ENCODE measurements at places on chromosomes 2 and 18. TPM values are rescaled to one million over a fixed set of nuclear protein-coding genes. Genes with fewer than 3 reads are reported as not detected.

RNU2-63P gene
- total RNA-seq, result 46.9 TPM

EVA1A gene
- not detected for total RNA-seq

DNA sequence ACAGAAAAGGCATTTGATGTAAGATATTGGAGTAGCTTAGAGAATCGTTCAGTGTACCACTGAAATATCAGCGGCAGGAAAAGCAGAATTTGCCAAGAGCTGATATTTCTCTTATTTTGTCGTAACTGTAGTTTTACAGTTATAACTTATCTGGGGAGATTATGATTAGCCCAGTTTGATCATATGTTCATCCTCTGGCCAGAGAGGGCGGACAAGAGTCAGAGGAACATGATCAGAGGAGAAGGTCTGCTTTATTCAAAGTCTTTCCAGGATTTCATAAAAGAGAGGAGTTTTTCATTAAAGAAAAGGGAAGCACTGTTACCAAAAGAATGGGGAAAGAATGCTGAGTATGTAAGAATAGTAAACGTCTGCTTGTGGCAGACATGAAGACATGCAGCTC is 1655.6 kb downstream of the DPP10 start:
- no peak for DNase-seq

- no peak for DNase-seq
Observed at GRCh38 chr2:200498402-200499162, 11.3 kb downstream of the KCTD18 start.

DNA sequence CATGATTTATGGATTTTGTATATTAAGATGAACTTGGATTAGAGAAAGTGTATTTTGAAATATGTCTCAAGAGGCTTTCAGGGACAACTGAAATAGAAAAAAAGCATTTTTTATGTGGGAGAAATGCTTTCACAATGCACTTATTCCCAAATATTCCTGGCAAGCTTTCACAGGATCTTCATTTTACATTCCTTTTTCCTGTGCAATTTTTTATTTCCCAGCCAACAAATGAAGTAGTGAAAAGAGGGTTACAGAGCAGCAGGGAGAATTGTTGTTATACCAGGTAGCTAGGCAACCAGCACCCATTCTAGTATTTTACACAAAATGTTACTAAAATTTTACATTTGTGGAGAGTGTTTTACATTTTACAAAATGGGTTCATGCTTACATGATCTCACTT is 167.0 kb upstream of the RPRM start:
- DNase-seq, result no peak

- DNase-seq, result no peak
Observed at GRCh38 chr2:97983698-97984097, 12.1 kb downstream of the TMEM131 start.

DNA sequence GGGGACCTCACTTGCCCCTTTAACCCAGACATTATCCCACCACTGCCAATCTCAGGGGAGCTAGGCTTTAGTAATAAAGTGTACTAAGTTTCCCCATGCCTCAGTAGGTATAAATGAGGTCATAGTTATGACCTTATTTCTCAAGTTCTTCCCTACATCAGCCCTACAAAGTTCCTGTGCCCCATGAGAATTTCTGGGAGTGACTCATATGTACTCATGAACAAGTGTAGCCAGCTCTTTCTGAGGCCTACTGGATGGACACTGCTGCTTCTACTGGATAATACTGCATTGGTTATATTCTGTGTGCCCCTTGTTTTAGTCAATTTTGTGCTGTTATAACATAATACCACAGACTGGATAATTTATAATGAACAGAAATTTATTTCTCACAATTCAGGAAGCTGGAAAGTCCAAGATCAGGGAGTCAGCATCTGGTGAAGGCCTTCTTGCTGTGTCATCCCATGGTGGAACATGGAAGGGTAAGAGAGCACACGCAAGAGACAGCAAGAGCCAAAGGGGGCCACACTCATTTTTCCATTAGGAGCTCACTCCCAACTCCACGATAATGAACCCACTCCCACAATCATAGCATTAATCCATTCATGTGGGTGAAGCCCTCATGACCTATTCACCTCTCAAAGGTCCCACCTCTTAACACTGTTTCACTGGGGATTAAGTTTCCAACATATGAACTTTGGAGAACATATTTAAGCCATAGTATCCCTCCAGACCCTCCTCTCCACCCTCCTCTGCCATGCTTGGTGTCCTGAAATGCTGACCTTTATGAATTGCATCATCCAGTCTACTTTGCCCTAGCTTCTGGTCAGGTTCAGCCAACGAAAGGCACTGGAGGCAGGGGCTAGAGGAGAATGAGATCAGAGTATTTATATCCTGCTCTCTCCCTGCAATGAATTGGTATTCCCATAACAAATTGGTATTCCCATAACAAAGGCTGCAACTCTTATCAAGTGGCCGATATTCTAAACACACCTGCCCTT is 25.4 kb upstream of the ST3GAL5 start:
- no peak for DNase-seq

DNA sequence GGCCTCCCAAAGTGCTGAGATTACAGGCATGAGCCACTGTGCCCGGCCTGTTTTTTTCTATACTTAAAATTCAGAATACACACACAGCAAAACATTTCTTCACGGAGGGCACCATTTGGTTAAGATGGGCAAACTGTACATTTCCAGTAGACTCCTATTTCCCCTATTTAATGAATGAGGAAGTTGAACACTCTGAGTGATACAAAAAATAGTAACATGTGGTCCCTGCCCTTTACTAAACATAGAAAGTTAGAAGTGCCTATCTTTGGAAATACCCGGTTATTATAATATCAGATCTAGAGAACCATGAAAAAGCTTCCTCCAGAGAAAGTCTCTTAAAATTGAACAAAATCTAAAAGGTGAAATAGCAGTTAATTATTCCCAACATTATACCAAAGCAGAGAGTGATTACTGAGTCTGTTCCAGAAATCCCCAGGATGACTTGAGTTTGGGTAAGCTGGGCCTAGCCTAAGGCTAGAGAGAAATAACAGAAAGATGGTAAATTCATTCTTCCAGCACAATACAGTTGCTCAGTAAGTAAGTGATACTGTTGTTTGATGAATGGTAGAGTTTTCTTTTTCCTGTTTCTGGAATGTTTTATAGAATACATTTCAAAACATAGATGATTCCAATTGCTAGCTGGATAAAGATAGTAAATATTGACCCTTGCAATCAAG is 23.3 kb upstream of the RMC1 start:
- no peak for DNase-seq

DNA sequence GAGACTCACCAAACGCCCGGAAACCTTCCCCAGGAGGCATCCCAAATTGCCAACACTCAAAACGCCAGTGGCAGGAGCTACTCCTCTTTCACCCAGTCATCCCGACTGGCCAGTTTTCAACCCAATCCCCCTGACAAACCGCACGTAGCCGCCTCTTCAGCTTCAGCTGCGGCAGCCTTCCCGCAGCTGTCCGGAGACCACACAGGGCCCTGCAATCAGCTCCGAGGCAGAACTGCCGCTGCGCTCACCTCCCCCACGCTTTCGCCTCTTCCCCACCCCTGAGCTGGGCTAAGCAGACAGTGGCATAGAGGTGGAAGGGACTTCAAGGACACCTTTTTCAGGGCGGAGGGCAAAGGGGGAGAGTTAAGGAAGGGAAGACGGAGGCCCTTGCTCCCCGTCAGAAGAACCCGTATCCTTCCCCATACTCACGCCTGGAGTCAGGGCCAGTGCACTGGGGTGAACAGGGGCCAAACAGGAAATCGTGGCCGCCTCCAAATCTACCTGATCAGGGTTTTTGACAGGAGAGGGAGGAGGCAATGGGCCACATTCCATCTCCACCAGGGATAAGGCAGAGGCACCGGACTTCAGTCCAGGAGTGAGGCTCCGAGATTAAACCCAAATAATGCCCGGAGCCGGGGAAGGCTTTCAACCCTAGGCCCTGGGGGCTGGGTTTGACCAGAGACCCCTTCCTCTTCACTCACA is 16.9 kb downstream of the CYP26B1 start:
- DNase-seq, result no peak

GRCh38 chr2:155895016-155895415 is 437.5 kb downstream of the NR4A2 start:
- no peak for DNase-seq

- DNase-seq, result no peak
Observed at GRCh38 chr2:210687786-210688470, 131.5 kb downstream of the CPS1 start.

DNA sequence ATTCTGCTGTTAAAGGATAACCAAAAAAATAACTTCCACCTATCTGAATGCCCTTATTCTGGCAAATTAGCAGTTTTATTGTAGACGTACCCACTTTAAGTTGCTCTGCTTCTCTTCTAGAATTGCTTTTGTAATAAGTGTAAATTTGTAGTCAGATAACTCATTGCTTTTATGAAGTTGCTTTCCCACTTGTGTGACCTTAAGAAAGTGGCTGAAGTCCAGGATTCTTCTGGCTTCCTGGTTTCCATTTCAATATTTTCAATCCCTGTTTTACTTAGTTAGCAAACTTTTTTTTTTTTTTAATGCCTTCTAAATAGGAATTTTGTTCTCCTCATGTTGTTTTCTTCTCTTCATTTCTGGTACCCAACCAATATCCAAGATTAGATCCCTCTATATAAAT is 59.8 kb downstream of the GLS start:
- DNase-seq, result no peak

DNA sequence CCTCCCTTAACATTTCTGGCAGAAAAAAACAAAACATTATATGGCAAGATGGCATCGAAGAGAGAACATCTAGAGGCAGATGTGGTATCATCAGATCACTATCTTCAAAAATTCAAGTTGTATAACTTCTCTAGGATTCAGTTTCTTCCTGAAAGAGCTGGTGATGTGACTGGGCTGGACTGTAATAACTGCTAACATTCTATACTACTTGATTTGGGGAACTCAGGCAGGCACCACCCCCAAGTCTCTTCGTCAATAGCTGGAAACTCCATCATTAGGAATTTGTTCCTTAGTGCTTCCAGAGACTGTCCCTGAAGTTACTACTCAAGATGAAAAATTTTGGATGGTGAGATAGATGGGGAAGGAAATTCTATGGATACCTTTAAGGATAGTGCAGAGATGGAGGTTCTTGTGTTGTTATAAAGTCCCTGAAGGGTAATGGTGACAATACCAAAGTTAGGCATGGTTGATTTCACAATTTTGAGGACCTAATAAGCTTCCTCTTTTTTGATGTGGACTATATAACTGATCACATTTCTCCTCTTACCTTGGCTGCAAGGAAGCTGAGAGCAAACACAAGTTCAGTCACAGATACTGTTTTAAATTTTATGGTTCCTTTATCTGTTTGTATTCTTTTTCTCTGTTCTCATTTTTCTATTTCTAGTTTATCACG is 59.1 kb upstream of the PGAP1 start:
- DNase-seq, result no peak

- DNase-seq, result no peak
Observed at GRCh38 chr2:218648787-218649100, 10.7 kb downstream of the ZNF142 start.
